Stimulated activated CD8-positive, alpha-beta memory T cell treated with anti-CD3 and anti-CD28 coated beads, Interleukin-4, amount 100 ng/mL, for 4 hours (primary cell): ENCODE measurements at places on chromosomes 7 and 10.

DNA sequence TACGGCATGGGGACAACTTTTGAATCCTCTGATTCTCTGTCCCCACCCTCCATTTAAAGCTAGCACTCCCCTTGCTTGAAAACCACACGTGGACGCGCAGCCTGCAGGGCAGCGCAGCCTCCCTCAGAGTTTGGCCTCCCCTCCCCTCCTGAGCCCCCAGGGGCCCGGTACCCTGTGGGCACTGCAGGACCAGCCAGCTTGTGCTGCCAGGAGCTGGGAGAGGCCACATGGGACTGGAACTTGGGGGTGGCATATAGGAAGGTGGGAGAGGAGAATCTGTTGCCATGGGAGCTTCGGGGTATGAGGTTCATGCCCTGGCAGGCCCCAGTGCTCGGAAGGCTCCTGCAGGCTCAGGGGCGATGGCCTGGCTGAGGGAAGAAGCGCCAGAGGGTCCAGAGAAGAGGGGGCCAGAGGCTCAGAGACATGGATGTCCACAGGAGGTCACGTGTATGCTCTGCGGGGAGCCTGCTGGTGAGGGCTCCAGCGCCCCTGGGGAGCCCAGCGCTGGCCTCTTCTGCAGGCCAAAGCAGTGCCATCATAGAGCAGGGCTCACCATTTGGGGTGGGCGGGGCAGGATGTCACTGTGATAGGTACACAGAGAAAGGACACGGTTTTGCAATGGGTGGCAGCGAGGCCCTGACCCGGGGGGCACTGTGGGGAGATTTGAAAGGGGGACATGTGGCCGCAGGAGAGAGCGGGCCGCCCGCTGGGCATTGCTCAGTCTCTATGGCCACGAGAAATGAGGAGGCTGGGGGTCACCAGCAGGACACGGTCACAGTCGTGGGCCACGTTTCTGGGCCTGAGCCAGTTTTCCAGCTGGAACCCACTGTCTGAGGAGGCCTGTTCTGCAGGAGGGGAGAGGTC lies 64.2 kb downstream of the GLRX3 start:
- no peak for DNase-seq

DNA sequence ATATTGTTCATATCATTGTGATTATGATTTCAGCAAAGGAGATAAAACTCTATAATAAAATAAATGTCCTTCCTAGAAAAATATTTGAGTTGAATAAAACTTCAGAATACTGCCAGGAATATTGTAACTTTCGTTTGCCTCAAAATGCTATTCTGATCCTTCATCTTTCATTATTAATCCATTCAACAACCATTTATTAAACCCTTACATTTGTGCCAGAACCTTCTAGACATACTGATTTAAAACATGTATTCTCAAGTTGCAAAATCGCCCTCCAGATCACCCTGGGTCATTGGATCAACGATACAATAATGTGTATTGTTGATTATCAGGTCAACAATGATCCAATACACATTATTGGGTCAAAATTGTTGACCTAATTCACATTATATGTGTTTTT lies 759.8 kb downstream of the CNTNAP2 start:
- DNase-seq, result no peak

DNA sequence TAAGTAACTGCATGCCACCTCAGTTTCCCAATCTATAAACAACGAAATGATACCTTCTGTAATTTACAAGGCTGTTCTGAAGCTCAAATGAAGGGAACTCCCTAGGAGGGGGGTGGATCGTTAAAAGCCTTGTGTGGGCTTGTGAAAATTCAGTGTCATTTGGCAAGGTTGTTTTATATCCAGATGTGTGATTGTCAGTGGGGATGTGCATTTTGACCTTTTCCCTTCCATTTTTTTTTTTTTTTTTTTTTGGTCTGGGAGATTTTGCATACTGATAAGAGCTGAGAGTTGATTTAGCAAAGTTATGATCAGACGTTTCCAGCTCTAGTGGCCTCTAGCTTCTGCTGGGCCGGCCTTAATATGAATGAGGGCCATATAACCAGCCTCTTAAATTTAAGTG lies 22.8 kb downstream of the CREB5 start:
- no peak for DNase-seq

DNA sequence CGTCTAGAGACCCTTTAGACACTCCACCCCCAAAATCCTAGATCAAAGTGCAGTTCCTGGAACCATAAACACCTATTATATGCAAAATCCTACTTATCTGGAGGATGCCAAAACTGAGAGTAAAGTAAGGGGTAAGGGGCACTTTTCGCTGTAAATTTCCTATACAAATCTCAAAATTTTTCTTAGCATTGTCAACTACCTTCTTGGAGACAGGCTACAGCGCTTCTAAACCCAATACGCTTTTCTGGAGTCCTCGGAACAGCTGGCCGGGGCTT lies 10.4 kb downstream of the TWIST1 start:
- no peak for DNase-seq

- DNase-seq, result no peak
Measured at GRCh38 chr7:80189638-80190037, 55.0 kb downstream of the GNAI1 start.

DNA sequence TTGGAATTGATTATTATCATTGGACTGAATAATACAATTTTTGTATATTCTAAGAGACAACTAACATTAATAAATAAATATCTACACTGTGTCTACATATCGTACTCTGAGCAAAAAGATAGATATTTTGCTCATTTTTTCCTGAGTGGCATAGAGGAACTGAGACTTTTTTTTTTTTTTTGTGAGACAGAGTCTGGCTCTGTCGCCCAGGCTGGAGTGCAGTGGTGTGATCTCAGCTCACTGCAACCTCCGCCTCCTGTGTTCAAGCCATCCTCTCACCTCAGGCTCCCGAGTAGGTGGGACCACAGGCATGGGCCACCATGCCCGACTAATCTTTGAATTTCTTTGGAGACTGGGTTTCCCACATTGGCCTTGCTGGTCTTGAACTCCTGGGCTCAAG lies 14.0 kb downstream of the KMT2E start:
- no peak for DNase-seq

GRCh38 chr7:32030904-32031692 lies 39.1 kb downstream of the PDE1C start:
- DNase-seq, result no peak

DNA sequence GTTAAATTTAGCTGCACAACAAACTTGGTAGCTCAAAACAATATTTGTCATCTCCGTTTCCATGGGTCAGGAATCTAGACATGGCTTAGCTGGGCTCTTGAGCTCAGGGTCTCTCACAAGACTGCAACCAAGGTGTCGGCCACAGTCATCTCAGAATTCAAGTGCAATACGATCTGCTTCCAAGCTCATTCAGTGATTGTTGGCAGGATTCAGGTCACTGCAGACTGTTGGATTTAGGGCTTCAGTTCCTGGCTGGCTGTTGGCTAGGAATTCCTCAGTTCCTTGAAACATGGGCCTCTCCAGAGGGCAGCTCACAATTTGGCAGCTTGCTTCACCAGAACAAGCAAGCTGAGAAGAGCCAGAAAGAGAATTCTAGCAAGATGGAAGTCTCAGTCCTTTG lies 17.5 kb upstream of the CHST3 start:
- no peak for DNase-seq

DNA sequence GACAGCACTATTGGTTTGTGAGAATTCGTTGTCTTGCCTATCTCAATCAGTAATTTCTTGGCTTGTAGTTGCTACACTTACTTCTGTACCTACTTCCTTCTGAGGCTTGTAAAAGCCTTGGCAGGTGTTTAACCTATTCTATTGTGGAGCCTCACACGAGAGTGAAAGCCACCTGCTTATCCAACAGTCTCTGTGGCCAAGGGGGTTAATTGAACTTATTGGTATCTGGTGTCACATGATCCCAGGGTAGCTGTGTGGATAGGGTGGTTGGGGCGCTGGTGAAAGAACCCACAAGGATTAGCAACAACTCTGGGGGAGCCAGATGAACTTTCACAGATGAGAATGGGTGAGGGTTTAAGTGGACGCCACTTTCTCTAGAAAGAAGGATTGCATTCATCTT lies 13.9 kb upstream of the ATP6V0E2 start:
- DNase-seq, result no peak

DNA sequence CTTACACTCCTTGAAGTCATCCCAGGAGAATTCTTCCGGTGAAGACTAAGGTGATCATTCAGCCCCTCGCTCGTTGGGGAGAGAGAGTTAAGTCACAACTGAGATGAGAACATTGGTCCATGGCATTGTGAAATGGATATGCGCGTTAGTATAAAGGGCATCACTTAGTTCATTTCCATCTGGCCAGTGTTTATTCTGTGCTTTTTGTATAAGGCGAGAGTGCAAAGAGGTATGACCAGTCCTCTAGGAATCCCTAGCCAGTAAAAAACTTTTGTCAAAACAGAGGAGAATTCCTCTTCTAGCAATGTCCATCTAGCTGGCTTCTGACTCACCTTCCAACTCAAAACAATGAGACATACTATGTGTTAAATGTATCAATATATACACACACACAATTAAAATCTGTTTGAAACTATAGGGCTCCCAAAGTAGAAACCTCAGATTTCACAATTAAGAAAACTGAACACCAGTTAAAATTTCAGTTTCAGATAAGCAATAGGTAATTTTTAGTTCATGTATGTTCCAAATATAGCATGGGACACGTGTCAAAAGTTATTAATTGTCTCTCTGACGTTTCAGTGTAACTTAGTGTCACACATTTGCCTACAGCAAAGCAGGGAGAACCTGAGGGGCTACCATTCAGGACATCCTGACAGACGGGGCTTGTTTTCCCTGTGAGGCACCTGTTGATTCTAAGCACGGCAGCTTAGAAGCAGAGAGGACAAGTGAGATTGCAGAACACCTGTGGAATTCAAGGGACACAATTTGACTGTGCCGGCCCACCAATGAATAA lies 158.9 kb downstream of the KLF6 start:
- no peak for DNase-seq

- DNase-seq, result no peak
Measured at GRCh38 chr10:80513106-80513505, 24.6 kb upstream of the SH2D4B start.

DNA sequence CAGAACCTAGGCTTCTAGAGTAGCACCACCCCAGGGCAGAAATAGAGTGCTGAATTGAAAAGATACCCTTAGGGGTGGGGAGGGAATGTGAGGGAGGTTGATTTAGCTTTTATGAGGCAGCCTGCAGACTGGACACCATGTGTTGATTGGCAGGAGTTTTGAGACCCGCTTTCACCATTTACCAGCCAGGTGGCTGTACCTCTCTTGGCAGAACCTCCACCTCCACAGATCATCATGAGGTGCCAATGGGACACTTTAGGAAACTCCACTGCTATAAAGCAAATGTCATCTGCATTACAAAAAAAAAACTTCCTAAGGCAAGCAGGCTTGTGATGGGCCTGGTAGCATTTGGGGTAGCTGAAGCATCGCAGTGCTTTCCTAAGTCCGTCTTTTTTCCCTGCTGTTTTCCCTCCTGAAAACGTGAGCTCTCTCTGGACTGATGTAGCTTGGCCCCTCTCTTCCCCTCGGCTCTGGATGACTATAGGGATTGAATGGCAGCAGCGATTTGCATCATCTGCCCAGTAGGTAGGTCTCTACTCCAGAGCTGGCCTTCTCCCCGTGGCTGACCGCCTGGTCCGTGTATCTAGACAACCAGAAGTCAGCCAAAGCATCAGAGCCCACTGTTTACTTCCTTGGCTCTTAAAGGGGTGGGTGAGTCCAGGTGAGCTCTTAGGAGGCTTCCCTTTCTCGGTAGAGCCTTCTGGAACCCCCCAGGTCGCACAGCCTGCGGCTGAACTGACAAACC lies 1.3 kb downstream of the PCBD1 start:
- DNase-seq, result no peak

- DNase-seq, result no peak
Measured at GRCh38 chr10:14736600-14737081, 38.1 kb downstream of the FAM107B start.

- DNase-seq, result no peak
Measured at GRCh38 chr7:2639695-2640481, 8.1 kb downstream of the TTYH3 start.

- DNase-seq, result no peak
Measured at GRCh38 chr7:40419806-40420205, 285.0 kb downstream of the SUGCT start.

DNA sequence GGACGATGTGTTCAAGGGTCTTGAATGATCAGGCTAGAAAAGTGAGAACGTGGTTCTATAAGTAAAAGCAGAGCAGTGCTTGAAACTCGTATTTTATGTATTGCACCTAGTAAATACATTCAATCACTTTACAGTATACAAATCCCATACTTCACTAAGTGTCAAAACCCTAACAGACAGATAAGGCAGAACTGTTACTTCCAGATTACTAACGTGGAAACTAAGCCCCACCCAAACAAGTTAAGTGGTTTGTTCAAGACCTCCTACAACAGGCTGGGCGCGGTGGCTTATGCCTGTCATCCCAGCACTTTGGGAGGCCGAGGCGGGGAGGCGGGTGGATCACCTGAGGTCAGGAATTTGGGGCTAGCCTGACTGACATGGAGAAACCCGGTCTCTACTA lies 9.2 kb upstream of the MYO1G start:
- DNase-seq, result no peak

DNA sequence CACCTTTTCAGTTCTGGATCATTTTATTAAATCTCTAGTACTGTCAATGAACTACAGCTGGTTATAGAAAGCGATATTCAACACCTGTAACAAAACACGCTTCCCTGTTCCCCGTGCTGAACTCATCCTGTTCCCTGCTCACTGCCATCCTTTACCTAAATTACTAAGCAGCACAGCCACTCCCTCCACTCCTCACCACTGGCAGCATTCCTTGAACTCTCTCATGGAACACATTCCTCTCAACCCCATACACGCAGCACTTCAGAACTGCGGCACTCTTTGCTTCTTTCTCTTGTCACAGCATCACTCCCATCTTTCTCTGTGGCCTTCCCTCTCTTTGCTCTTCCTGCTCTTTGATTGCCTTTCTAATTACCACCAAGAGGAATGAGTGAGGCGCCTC lies 27.4 kb downstream of the RELN start:
- no peak for DNase-seq

- DNase-seq, result no peak
Measured at GRCh38 chr7:121337398-121337797, 8.6 kb downstream of the WNT16 start.

GRCh38 chr10:4939224-4940072 lies 23.8 kb upstream of the AKR1C1 start:
- no peak for DNase-seq

GRCh38 chr10:121680879-121681655 lies 82.8 kb upstream of the FGFR2 start:
- DNase-seq, result no peak

- DNase-seq, result no peak
Measured at GRCh38 chr10:14371581-14371980, 40.9 kb upstream of the FRMD4A start.

DNA sequence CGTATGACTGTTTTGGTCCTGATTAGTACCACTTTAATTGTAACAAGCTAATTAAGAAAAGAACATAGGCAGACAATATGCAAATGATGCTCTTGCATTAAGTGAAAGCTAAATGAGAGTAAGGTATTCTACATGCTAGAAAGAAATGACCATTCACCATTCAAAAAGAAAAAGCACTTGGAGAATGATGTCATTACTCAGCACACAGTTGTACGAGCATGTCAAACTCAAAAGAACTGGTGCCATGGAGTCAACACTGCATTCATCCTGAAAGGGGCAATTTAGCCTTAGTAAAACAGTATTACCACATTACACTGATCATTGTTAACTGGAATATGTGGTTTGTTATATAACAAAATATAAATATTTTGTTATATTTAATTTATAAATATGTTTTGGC lies 136.2 kb upstream of the CTTNBP2 start:
- no peak for DNase-seq
